ENCODE measurements at places on chromosomes 5 and 9. TPM values are rescaled to one million over a fixed set of nuclear protein-coding genes. Genes with fewer than 3 reads are reported as not detected.

GRCh38 chr9:127664678-127665507 lies 41.9 kb upstream of the CFAP157 start:
- peak; percentile 58 for DNase-seq
- H3K27ac ChIP-seq, result no peak overlapping the region
- no peak overlapping the region for H3K4me3 ChIP-seq
- H3K27me3 ChIP-seq, result no peaks in the 10 kb centered on the region
- peaks cover 42% of the 10 kb centered on the region for H3K36me3 ChIP-seq

GRCh38 chr9:100066539-100066938 lies 32.3 kb downstream of the ERP44 start:
- DNase-seq, result peak; percentile 77
- H3K4me3 ChIP-seq, result peak overlapping the region; percentile 24
- H3K36me3 ChIP-seq, result no peaks in the 10 kb centered on the region

GRCh38 chr9:115109486-115109885 lies 8.5 kb downstream of the TNC start:
- H3K36me3 ChIP-seq, result peaks cover 37% of the 10 kb centered on the region
- H3K4me3 ChIP-seq, result no peak overlapping the region
- H3K4me1 ChIP-seq, result peaks cover 55% of the 10 kb centered on the region

Gene TPRN
- total RNA-seq, result 10.5 TPM

- H3K27me3 ChIP-seq, result no peaks in the 10 kb centered on the region
- H3K27ac ChIP-seq, result no peak overlapping the region
- H3K4me1 ChIP-seq, result peaks cover 58% of the 10 kb centered on the region
- no peak for DNase-seq
- H3K36me3 ChIP-seq, result no peaks in the 10 kb centered on the region
- no peak overlapping the region for H3K4me3 ChIP-seq
Measured at GRCh38 chr5:154364771-154365170, 81.0 kb upstream of the SAP30L start.

Gene PHYHD1
- total RNA-seq, result 7.6 TPM

DNA sequence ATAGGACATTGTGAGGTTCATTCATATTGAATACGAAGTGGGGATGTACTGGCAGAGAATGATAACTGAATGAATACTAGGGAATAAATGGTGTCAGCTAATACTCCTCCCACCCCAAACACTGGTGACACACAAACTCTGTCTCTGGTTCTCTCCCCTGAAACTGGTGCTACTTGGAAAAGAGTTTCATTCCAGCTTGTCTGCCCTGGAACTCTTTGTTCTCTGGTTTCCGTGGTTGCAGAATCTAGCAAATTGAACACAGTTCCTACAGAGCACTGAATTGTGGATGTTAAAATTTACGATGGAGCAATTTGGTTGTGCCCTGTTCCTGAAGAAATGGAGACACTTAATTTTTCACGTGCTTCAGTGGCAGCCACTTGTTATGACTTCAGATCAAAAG lies 181.7 kb downstream of the KCTD16 start:
- H3K27ac ChIP-seq, result no peak overlapping the region
- no peaks in the 10 kb centered on the region for H3K4me1 ChIP-seq
- H3K27me3 ChIP-seq, result no peaks in the 10 kb centered on the region
- DNase-seq, result no peak
- no peak overlapping the region for H3K4me3 ChIP-seq

Gene FRRS1L
- 0.36 TPM for total RNA-seq
